Stimulated activated CD4-positive, alpha-beta T cell treated with anti-CD3 and anti-CD28 coated beads, Interleukin-4, amount 100 ng/mL, for 4 hours (primary cell): ENCODE measurements at places on chromosomes 1 and 21.

GRCh38 chr1:21914450-21914849 lies 22.7 kb downstream of the HSPG2 start:
- DNase-seq = no peak

DNA sequence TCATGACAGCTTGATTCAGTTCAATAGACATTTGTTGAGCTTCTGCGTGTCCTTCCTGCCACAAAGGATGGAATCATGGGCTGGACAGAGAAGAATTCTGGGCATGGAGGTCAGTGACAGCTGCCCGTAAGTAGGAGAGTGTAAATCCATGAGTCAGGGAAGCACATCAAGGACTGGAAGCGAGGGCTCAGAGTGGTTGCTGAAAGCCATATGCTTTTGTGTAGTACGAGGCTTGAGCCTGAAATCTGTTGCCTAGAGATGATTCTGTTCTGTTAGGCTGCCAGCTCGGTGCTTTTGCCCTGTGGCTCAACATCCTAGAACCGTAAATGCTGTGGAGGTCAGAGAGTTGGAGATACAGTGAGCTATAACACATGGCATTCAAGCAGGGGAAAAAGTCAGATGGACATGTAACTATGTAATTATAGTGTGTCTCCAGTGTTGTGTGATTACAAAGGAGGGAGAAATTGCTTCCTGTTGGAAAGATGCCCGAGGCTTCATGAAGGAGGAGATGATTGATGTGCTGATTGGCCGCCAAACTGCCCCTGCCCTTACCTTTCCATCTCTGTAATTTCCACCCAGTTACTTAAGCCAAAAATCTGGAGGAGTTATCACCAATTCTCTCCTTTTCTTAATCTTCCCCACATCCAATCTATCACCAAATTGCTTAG lies 92.8 kb upstream of the CACNA1E start:
- DNase-seq = no peak

GRCh38 chr1:161115132-161115711 lies 2.6 kb downstream of the PFDN2 start:
- DNase-seq = peak; percentile 53

GRCh38 chr1:40663324-40664166 lies 1.9 kb downstream of the RIMS3 start:
- no peak for DNase-seq

DNA sequence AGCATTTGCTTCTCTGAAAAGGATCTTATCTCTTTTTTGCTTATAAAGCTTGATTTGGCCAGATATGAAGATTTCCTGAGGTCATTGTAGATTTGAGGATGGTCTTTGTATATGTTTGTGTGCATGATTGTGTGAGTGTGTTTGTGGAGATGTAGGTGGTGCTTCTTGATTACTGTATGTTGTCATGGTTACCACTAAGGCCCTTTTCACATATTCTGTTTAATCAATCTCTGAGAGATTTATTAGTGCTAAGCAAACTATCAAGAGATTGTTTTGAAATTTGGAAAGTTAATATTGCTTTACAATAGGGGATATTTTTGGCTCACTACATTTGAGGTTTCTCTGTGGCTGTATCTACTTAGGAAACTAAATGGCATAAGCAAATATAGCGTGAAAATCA lies 191.7 kb downstream of the S1PR1 start:
- DNase-seq = no peak

DNA sequence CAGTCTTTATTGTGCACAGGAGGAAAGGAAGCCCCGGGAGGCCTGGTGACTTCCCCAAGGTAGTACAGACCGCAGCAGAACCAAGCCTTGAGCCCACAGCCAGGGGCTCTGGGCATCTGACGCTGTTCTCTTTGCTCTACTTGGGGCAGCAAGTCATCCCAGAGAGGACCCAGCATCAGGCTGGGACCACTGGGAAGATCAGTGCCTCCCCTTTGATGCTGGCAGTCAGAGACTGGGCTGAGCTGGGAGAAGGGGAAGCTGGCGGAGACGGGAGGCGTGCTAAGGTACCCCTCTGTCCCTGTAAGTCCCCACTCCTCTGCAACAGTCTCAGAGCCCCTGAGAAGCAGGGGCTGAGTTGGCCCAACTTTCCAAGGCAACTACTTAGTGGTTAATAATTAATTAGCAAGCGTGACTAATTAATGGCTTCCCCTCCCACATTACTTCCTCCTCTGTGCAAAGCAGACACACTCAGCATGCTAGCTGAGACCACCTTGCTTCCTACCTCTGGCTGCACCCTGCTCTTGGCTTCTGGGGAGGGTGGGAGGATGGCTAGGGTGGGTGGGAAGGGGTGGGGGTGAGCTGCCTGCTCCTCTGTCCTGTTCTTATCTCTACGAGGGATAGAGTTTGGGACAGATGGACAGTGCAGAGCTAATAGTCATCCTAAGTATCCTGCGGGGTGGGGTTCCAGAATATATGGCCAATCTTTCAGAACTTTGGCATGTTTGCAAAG lies 1.3 kb downstream of the INAVA start:
- no peak for DNase-seq

- DNase-seq = peak; percentile 49
These were observed 3.6 kb downstream of the KIAA0040 start for GRCh38 chr1:175188936-175189335.

- DNase-seq = no peak
These were observed 5.2 kb downstream of the CCN1 start for GRCh38 chr1:85585799-85586198.

GRCh38 chr1:194024659-194025058 lies 838.2 kb upstream of the B3GALT2 start:
- DNase-seq = no peak

DNA sequence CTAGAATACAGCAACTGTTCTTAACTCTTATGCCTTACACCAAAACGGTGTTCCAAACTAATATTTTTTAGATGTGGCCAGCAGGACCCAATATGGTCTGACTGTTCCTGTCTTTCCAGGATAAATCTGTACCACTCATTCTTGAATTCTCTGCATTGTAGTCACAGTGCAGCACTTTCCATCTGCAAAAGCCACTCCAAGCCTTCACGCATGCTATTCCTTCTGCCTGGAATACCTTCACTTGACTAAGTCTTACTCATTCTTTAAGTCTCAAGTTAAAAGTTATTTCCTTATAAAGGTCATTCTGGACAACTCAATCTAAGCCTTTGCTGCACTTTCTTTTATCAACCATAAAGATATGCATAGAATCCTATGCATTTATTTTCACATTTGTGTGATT lies 1194.5 kb downstream of the PLA2G4A start:
- DNase-seq = no peak

GRCh38 chr1:30768159-30768829 lies 10.7 kb upstream of the LAPTM5 start:
- no peak for DNase-seq

- DNase-seq = no peak
These were observed 145.8 kb upstream of the SYT6 start for GRCh38 chr1:114299331-114299975.

DNA sequence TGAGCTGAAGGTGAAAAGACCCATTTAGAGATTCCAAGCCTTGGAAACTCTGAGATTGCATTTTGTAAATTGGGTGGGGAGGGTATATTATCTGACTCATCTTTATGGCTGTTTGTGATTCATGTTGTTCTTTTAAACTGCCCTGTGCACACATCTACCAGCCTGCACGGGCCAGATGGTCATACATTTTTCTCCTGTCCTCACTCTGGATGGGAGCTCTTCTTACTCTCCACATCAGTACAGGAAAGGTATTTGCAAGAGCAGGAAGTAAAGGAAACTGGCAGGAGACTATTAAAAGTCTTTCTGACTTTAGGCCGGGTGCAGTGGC lies 14.3 kb upstream of the NMNAT2 start:
- no peak for DNase-seq

DNA sequence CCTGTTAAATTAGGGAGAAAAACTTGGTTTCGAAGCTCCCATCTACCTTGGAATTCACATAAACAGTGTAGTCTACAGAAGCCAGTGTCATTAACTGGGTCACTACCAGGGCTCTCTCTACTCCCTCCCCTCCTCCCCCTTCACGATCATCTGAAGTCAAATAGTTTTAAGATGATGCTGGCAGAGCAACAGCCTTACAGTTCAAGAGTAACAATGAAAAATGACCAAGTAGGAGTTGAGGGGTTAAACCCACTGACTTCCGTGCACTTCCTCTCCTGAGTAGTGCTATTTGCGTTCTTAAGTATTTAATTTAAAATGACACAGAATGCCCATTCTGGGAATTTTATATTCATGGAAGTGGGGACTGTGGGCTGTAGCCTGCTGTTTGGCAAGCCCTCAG lies 236.9 kb downstream of the SIPA1L2 start:
- no peak for DNase-seq

DNA sequence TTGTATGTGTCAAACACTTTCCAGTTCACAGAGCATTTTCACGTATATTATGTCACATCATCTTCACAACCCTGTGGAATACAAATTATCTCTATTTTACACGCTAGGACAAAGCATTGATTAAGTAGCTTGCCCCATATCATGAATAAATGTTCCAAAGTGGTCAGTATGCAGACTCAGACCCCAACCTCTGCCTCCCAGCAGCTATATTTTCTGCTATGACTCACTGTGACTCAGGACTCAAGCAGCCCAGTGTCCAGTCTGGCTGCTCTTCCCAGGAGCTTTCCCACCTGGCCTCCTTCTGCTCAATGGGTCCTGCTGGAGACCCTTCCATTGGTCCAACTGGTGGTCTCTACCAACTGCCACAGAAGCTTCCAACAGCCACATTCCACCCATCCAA lies 56.0 kb upstream of the RAP1A start:
- no peak for DNase-seq

DNA sequence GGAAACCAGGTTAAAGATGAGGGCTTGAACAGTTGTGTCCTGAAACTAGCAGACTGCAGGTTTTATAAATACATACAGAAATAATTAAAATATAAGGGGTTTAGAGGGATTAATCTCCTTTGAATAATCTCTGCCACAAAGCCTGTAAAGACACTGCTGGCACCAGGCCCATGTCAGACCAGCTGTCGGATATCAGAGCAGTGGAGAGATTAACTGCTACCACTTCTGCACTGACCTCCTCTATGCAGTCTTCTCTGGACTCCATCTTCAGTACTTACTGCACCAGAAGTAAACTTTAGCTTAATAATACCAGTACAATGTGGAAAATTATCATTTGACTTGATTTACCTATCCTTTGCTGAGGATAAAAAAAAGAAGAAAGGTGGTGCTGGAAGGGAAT lies 128.6 kb downstream of the LHX4 start:
- no peak for DNase-seq

DNA sequence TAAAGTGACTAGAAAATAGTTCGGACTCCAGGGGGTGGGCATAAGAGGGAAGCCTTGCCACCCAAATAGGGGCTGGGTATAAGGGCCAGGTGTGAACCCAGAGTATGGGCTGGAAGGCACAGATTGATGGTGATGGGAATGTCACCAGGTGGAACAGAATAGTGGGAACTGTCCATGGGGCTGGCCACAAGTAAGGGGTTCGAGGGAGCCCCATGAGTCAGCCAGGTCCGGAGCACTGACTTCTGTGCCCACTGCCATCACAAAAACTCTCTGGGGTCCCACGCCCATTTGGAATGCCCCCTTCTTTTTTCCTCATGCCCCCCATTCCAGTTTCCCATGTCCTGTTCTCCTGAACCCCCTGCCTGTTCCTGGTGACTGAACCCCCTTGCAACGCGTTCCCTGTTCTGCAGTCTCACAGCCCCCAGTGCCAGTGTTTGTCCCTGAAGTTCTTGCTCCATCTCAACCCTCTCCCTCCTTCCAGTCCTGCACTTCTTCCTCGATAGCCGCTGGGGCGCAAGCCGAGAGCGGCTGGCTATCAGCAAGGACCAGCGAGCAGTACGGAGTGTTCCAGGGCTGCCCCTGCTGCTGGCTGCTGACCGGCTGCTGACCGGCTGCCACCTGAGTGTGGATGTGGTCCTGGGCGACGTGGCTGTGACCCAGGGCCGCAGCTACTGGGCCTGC lies 7.9 kb downstream of the TRIM46 start:
- no peak for DNase-seq

DNA sequence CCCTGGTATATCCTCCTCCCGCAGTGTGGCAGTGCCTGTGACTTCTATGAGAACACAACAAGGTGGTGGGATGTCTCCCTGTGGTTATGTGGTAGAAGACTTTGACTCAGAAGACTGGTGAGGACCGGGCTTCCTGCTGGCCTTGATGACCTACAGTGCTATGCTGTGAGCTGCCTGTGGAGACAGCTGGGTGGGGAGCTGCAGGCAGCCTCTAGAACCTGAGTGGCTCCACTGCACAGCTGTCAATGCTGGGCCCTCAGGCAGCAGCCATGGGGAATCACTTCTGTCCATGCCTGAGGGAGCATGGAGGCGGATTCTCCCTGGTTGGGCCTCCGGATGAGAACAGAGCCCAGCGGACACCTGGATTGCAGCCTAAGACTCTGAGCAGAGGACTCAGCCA lies 14.9 kb downstream of the SLC1A7 start:
- DNase-seq = no peak

DNA sequence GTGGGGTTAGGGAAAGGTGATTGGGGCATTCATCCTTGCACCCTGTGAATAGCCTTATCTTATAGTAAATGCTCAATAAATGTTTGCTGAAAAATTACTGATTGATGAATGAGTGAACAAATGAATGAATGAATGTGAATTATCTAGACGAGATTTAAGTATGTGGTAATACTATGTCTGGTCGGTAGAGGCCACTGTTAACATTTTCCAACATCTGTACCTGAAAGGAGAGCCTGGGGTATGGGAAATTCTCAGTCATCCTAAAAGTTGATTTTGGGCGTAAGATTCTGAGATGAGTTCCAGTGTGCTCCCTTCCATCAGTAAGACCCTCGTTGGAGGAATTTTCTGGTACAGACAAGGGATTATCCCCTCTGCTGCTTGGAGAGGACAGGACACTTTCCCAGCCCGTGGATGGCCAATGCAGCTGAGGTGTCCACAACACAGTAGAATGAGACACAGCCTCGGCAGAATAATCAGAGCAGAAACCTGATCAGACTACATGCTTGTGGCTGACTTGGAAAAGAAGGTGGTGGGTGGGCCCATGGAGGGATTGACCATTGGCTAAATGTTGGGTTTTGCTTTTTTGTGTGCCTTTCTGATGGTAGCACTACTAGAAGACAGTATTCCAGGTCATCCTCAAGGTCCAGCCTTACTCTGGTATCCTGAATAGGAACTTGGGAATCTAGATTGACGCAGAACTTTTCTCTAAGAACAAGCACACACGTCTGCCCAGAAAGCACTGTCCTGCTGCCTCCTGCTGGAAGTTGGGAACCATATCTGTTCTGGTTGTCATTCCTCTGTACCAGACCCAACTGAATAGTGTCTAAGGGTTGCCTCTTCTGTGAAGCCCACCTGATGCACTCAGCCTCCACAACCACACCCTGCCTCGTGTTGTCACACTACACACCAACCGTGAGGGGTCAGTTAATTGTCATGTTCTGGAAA lies 262.0 kb downstream of the TNR start:
- no peak for DNase-seq

DNA sequence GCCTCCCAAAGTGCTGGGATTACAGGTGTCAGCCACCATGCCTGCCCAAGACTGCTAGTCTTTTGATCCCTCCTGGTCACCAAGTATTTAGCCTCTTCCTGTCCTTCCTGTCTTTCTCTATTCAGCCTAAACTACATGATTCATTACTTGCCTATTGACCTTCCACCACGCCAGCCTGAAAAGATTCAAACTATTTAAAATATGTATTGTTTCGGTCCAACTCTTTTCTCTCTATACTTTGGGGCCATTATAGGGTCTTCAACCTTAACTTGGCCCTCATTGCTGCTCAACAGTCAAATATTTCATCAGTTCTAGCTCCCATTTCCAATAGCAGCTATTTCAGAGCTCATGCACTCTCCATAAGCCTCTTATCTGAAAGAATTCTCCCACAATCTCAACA lies 153.0 kb downstream of the TNFSF18 start:
- no peak for DNase-seq
